ENCODE measurements at places on chromosomes 13 and 19. TPM values are rescaled to one million over a fixed set of nuclear protein-coding genes. Genes with fewer than 3 reads are reported as not detected.

GRCh38 chr13:99434258-99434788, 66.9 kb upstream of the TM9SF2 start:
- DNase-seq, result peak; percentile 84

DNA sequence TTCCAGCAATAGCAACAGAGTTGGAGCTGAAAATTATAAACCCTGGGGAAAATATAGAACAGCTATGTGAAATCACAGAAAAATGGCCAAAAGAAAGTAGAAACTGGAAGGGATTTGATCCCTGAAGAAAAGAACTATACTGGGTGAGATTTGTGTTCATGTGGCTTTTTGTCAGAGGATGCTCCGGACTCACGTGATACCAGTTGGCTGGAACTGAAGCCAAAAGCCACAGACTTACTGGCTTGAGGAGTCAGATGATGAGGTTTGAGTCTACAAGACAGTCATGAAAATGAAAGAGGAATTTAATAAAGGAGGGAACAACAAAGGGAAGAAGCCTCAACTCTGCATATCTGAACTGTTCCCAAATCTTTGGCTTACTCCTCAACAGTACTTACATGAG, 427.1 kb downstream of the GPC5 start:
- DNase-seq, result no peak

DNA sequence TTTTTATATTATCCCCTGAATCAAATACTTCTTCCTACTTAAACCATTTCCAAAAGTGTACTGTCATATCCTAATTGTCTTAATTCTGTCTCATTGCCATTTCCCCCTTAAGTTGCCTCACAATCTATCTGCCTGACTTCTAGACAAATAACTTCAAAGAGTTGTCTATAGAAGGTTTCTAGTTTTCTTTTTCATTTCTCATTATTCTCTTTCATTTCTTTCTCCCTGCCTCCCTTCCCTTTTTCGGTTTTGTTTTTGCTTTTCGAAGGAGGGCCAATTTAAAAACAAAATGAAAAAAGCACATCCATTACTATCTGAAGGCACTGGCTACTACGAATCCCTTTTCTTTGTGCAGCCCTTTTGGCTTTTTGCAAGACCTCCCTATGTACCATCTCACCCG, 367.2 kb downstream of the DNAJC15 start:
- no peak for DNase-seq

- no peak for DNase-seq
Measured at GRCh38 chr19:32241932-32242710, 103.3 kb upstream of the ZNF507 start.

- no peak for DNase-seq
Measured at GRCh38 chr13:59345311-59345710, 818.4 kb downstream of the DIAPH3 start.

DNA sequence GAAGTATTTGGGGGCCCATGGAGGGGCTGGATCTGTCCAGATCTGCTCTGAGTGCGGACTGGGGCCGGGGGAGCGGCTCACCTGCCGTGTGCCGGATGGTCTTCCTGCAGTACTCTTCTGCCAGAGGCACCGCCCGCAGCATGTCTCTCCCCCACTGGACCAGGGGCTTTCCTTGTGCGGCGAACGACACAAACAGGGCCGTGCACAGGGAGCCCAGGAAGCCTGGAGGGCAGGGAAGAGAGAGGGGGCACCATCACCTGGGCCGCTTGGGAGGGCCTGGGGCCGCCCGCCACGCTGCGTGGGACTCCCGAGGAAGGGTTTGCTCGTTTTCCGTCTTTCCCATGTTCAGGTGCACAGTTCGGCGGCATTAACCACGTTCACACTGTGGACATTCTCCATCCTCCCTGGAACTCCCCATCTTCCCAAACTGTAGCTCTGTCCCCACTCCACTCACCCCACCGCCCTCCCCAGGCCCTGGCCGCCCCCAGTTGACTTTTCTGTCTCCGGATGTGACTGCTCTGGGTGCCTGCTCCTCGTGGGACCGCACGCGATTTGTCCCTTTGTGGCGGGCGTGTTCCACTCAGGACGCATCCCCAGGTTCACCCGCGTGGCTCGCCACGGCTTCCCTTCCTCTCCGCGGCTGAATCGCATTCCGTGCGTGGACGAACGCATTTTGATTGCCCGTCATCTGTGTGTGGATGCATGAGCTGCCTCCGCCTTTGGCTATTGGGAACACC, 24.2 kb downstream of the ADPRHL1 start:
- no peak for DNase-seq

Gene RNF113B
- not detected for total RNA-seq

GRCh38 chr19:35292421-35293362, 731 bp downstream of the MAG start:
- no peak for DNase-seq

DNA sequence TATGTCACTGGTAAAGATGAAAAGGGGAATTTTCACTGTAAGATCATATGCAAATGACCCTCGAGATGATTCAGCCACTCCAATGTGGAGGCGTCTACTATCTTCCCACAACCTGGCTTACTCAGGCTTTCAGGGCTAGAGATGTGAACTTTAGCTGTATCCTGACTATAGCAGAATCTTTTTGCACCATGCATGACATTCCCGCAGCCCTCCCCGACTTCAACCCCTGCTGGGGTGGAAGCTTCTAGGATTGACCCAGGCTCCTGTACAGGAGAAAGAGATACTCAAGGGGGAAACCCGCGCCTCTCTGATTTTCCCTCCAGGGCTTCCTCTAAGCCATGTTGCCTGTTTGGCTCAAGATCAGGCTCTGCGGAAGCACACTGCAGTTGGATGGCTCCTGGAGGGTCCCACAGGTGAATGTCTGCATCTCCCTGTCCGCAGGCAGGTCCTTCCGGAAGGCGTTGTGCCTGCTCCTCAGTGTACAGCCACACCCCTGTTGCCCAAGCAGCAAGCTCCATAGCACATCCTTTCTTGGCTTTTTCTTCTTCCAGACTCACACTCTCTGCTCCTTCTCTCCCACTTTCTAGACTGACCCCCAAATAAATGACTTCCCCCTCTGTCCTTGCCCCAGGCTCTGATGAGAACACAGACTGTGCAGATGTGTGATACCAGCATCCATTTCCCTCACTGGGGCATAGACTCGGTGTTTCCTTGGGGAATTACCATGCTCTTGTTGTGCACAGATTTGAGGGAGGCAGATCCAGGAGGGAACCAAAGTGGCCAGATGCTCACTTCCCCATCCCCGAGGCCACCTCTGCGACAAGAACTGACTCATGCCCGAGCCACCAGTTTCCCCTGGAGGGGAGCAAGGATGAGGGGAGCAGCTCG, 29.1 kb upstream of the POP4 start:
- no peak for DNase-seq

GRCh38 chr19:8196271-8196927, 12.8 kb upstream of the CERS4 start:
- DNase-seq, result no peak

Gene RFPL4A
- total RNA-seq, result not detected

- DNase-seq, result no peak
Measured at GRCh38 chr13:78958006-78958405, 299.1 kb upstream of the OBI1 start.

DNA sequence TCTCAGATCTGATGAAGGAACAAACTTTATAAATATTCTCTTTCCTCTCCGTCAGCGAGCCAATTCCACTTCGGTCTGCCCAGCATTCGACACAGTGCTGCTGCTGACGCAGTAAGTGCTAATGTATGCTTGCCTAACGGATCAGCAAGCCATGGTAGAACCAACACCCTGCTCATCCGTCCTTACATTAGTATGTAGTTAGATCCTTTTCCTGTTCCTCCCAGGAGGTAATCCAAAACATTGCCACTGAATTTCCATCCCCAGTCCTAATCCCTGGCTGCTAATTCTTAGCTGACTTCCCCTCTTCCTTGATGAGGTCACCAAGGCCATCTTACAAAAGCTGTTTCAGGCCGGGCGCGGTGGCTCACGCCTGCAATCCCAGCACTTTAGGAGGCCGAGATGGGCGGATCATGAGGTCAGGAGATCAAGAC, 88.0 kb downstream of the STARD13 start:
- no peak for DNase-seq

Gene PRR19
- 0.58 TPM for total RNA-seq

DNA sequence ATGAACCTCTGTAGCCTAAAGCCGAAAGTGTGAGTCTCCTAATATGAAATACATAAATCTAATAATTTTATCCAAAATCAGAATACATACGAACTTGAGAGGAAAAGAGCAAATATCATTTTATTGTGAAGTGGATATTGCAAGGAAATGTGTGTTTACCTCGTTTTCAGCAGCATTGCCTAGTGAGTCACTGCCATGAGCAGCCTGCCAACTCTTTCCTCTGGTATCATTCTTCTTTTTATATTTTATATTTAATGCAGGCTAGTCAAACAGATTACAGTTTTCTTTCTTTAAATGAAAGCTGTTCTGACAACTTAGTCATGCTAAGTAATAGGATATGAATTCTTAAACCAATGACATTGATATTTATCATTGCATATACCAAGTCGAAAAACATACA, 44.2 kb downstream of the EDNRB start:
- no peak for DNase-seq

DNA sequence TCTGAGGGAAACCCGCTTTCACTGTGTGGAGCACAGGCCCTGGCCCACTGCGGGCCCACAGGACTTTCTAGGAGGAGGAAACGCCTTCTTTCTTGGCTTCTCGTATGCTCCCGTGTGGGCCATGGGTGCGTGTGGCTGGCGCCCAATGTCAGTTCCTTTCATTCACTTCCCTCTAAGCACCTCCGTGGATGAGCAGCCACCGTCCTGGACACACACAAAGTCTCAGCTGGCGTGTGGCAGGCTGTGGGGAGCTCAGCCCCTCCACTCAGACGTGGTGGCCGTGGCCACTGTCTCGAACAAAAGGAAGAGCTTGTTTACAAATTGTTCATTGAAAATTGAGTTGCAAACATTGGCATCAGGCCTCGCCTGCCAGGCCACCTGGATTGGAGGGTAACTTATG, 240.0 kb upstream of the SGCG start:
- no peak for DNase-seq

DNA sequence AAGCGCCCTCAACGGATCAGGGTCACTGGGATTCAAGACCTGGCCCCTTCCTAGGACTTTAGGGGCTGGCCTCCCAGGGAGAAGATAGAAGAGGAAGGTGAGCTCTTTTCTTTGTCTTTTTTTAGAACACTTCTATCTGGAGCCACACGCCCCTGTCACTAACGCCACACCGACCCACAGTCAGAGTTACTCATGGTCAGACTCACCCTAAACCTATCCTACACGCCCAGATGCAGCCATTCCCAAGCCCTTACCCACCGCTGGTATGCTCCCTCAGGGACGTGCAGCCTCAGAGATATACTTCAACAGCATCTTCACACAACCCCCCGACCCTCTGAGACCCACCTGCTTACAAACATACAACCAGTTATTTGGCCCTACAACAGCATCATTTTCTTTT, 29.9 kb upstream of the MUC16 start:
- no peak for DNase-seq

DNA sequence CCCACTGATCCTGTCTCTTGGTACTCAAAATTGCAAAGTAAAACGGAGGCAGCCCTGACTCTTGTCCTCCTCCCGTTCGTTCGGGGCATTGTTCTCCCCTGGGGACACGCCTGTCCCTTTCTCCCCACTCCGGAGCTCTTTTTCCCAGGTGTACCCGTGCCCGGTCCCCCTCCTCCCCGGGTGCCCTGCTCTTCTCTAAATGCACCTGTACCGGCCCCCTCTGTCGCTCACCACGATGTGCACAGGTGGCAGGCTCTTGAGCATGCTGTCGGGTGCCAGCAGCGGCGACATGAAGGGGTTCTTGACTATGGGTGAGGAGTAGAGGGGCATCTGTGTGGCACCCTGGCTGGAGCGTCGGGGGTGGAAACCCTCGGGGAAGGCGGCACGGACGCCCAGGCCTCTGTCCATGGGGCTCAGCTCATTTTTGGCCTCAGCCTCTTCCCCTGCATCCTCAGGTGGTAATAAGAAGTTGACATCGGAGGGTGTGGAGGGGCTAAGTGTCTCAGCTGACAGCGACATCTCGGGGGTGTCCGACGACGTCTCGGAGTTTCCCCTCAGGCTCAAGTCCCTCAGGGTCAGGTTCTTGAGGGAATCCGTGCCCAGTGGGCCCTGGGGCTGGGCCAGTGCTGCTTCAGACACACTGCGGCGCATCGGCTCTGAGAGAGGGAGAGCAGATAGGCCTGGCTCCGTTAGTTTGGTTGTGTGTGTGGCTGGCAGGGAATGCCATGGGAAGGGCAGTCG, 12.4 kb upstream of the CNFN start:
- no peak for DNase-seq

DNA sequence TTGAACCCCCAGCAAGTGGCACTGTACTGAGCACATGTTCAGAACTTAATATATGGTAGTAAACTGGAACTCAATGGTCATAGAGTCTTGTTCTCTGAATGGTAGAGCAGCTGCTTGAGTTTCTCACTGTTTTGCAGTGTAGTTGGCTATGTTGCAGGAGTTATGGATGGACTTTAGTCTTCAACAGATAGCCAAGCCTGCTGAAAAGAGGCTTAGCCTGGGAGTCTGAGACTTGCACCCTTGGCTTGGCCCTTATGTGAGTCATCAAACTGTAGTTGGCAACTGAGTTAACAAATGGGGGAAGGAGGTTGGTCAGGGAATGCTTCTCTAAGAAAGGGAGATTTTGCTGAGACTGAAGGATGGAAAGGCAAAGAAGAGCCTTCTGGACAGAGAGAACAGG, 62.5 kb downstream of the C13orf42 start:
- DNase-seq, result no peak

- no peak for DNase-seq
Measured at GRCh38 chr13:73060251-73061160, 1.7 kb downstream of the KLF5 start.

Gene TPTE2
- not detected for total RNA-seq

GRCh38 chr13:49610176-49610575, 18.1 kb upstream of the ARL11 start:
- no peak for DNase-seq

Gene ZNF208
- 2.8 TPM for total RNA-seq

Gene MARK4
- 18.3 TPM for total RNA-seq

DNA sequence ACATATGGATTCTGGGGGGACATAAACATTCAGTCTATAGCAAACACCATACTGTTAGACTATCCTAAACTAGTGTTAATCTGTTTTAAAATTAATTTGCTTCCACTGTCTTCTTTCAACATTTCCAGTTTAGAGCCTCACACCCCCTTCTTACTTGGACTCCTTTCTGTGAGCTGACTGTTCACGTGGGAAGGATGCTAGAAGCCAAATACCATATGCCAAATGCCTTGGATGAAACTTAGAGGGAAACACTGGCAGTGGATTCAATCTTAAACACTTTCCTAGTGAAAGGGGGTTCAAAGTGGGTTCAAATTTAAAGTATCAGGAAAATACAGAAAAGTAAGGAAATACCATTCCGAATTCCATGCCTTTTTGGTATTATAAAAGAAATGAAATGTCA, 113.6 kb downstream of the HS6ST3 start:
- DNase-seq, result no peak

GRCh38 chr19:42412661-42413076, 14.5 kb downstream of the LIPE start:
- DNase-seq, result no peak

Gene NLRP5
- total RNA-seq, result not detected

Gene ZNF99
- not detected for total RNA-seq
